Stimulated activated CD4-positive, alpha-beta T cell treated with anti-CD3 and anti-CD28 coated beads, Interleukin-1b, Interleukin-23, amount 100 ng/mL, for 48 hours (primary cell): ENCODE measurements at places on chromosomes 12 and 14.

DNA sequence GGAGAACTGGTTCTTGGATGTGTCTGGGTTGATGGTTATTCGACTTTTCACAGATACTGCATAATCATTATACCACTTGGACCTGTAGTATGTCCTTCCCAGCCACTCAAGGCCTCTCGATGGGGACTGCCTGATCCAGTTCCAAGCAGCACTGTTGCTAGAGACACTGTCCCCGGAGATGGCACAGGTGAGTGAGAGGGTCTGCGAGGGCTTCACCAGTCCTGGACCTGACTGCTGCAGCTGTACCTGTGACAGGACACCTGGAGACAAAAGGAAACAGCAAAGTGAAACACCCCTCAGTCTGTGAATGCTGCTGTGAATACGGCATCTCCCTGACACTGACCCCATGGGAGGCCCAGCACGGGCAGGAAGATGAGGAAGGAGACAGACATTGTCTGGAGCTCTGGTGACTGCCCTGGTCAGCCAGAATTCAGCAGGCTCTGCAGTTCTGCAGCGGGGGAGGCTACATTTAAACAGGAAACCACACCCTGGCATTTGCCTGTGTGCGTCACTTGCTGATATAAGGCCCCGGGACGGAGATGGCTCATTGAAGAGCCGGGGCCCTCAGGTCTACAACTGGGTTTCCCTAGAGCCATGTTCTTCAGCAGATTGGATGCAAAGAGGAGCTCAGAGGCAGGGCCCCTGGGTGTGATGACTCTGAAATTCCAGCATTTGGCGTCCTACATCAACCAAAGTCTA lies 413.6 kb downstream of the TMEM121 start:
- no peak for DNase-seq

DNA sequence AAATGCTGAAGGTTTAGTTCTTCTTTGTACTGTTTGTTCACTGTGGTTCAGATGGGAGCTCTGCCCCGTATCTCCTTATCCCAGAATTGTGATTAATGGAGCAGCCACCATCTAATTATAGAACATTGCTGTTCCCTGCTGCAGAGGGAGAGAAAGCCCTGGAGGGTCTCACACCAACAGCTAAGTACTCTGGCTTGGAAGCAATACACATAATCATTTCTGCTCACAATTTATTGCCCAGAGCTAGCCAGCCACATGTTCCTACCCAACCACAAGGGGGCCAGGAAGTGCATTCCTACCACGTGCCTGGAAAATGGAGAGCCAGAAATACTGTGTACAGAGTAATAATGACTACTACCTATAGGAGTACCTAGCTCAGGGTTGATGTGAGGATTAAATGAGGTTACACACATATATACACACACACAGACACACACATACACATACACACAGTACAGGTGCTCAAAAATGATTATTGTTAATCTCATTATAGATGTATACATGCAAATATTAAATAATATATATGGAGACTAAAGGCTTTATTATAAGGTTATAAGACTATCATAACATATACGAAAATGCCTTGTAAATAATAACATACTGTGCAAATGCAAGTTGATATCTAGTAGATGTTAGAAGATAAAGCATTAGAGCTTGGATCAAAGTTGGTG lies 22.3 kb downstream of the MSRB3 start:
- no peak for DNase-seq

- no peak for DNase-seq
These were observed 10.6 kb upstream of the ATP5MC2 start for GRCh38 chr12:53686436-53686835.

GRCh38 chr12:80299976-80300375 lies 144.1 kb upstream of the PTPRQ start:
- no peak for DNase-seq

DNA sequence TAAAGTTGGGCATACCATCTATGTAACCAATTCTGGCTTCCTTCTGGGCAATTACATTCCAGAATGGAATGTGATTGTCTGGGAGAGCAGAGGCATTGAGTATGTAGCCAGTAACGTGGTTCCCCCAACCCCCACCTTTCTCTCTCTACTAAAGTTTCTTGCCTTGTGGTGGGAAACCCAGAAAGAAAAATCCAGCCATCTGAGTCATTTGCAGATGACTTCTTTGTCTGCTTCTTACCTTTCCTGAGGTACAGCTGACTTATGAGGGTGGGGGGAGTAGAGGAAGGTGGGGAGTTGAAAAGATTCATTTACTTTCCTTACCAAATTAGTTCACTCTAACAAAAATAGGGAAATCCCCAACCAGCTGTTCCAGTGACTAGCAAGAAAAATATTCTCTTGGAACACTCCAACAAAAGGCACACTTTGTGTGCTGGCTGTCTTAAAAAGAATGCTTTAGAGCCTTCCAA lies 112.1 kb upstream of the FRMD6 start:
- no peak for DNase-seq
